ENCODE measurements at places on chromosomes 7 and 10.

- no peak for DNase-seq
Observed at GRCh38 chr7:41465571-41465970, 237.3 kb downstream of the INHBA start.

GRCh38 chr7:158811894-158812293 lies 17.4 kb downstream of the ESYT2 start:
- no peak for DNase-seq

DNA sequence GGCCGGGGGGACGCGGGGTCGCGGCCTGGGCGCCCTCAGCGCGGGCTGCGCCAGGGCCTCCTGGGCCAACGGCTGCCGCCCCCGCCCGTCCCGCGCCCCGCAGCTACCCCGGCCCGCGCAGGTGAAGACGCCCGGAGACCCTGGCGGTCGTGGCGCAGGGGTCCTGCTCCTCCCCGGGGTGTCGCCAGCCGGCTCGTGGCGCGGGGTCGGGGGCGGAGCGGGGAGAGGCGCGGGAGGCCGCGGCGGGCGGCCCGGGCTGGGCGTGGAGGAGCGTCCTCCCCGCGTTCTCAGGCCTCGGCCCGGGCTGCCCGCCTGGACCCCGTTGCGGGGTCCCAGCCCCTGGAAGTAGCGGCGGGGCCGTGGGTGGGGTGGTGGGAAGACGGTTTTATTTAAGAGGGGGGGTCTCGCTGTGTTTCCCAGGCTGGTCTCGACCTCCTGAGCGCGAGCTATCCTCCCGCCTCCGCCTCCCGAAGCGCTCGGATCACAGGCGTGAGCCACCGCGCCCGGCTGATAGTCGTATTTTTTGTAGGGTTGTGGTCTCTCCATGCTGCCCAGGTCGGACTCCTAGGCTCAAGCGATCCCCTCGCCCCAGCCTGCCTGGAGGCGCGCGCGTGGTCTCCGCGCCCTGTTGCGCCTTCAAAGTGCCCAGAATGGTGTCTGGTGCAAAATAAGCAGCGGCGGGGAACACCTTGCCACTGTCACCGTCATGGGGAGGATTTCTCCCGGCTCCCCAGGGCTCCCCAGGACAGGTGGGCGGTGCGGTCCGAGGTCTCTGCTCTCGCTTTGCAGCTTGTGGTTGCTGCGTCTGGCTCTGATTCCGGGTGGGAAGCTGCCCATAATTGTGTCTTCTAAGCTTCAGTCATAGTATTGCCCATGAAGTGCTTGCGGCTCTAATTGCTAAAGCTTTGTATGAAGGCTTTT lies 15.3 kb upstream of the SUN1 start:
- peak; percentile 64 for DNase-seq

- DNase-seq = no peak
Observed at GRCh38 chr10:28326516-28327490, 23.9 kb upstream of the MPP7 start.

DNA sequence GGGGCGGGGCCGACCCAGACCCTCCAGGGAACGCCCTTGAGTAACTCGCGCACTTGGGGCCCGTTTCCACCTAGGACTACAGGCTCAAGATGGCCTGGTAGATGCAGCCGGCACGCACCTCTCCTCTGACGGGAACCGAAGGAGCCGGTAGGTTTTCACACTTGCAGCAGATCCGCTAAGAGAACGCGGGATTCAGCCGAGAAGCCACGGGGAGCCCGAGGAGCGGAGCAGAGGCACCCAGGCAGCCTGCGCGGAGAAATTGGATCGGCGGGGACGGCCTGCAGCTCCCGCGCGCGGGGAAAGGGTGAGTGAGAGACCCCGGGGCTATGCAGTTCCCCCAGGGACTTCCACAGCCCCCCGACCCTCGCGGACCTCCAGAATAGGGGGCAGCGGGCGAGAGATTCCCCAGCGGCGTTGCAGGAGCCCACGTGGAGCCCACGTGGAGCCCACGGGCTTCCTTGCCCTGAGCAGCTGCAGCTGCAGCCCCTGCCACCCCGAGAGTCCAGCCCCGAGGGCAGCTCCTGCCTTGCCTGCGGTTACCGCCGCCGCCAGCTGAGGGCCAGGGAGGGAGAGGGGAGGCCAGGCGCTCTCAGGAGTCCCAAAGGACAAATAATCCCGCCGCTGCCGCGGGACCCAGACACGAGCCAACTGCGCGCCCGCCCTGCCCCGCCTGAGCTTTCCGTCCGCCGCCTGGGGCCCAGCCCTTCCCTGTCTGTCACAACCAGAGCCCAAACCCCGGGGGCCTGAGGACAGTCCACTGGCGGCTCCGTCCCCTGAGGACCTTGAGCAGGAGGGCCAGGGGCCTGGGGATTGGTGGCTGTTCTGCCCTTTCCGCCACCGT lies 13.1 kb downstream of the IFT22 start:
- DNase-seq = peak; percentile 17

GRCh38 chr10:124271676-124272075 lies 147.0 kb downstream of the OAT start:
- DNase-seq = no peak

GRCh38 chr10:126402721-126403695 lies 14.7 kb upstream of the ADAM12 start:
- DNase-seq = no peak

DNA sequence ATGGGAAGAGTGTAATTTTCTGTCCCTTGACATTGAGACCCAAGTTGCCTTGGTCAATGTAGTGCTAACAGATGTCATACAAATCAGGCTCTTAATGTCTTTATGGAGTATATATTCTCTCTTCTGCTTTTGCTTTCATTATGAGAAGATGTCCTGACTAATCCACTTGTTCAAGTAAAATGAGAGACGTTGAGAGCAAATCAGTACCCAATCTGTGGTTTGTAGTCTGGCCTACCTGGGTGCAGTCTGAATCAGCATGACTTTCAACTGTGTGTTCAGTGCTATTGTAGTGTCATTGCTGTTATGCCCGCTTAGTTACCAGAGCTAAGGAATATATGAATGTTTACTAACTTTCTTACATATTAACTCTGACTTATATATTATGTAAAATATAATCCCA lies 612.4 kb downstream of the ANKRD7 start:
- no peak for DNase-seq

DNA sequence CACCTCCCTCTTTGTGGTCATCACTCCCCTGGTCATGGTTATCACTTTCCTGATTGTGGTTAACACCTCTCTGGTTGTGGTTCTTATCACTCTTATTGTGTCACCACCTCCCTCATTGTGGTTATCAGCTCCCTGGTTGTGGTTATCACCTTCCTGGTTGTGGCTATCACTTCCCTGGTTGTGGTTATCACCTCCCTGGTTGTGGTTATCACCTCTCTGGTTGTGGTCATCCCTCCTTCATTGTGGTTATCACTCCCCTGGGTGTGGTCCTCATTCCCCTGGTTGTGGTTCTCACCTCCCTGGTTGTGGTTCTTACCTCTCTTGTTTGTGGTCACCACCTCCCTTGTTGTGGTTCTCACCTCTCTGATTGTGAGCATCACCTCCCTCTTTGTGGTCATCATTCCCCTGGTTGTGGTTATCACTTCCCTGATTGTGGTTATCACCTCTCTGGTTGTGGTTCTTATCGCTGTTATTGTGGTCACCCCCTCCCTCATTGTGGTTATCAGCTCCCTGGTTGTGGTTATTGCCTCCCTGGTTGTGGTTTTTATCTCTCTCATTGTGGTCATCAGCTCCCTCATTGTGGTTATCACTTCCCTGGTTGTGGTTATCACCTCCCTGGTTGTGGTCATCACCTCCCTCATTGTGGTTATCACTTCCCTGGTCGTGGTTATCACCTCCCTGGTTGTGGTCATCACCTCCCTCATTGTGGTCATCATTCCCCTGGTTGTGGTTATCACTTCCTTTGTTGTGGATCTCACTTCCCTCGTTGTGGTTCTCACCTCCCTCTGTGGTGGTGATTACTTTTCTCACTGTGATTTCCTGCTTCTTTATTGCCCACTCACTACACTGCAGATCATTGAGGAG lies 106.7 kb downstream of the GPR26 start:
- no peak for DNase-seq

DNA sequence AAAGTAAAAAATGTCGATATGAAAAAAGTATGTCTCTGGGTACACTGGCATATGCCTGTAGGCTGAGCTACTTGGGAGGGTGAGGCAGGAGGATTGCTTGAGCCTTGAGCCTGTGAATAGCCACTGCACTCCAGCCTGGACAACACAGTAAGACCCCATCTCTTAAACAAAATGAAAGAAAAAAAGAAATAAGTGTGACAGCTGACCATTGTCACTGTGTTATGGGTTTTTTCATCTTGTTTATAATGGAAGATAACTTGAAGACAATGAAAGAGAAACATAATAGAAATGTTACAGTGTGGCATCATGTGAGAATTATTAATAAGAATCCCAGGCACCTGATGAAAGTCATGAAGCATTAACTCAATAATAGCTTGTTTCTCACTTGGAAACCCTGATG lies 75.0 kb downstream of the APBB1IP start:
- no peak for DNase-seq

DNA sequence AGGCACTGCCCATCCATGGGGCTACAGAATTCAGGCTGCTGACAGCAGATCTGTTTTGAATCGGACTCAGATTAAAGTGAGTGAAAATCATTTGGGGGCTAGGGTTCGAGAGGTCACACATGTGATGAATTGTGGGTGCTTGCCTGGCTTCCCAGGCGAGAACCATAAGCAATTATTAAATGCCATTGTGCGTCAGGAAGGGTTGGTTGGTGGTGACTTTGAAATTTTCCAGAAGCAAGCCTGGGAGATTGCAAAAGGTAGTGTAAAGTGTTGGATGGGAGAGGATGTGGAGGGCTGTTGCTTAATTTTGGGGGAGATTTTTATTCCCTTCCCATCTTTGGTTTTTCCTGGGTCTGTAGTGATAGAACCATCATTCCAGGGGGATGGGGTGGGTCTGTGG lies 34.6 kb downstream of the LRMDA start:
- DNase-seq = no peak

DNA sequence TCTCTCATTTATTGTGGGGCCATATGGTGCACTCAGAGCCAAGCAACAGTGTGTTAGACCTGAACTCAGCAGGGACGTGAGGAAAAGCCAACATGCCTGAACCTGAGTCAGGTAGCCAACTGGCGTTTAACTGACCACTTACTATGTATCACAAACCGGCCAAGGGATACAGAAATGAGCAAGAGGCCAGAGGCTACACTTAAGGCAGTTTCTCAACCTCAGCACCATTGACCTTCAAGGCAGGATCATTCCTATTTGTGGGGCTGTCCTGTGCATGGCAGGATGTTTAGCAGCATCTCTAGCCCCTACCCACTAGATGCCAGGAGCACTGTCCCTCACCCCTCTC lies 103.5 kb upstream of the NANOS1 start:
- DNase-seq = no peak

GRCh38 chr7:26074919-26075318 lies 77.1 kb upstream of the NFE2L3 start:
- no peak for DNase-seq

- DNase-seq = no peak
Observed at GRCh38 chr10:98150544-98150943, 16.1 kb downstream of the R3HCC1L start.

- no peak for DNase-seq
Observed at GRCh38 chr7:81064426-81064825, 145.6 kb upstream of the SEMA3C start.

- DNase-seq = no peak
Observed at GRCh38 chr7:86965727-86966120, 93.7 kb downstream of the ELAPOR2 start.

DNA sequence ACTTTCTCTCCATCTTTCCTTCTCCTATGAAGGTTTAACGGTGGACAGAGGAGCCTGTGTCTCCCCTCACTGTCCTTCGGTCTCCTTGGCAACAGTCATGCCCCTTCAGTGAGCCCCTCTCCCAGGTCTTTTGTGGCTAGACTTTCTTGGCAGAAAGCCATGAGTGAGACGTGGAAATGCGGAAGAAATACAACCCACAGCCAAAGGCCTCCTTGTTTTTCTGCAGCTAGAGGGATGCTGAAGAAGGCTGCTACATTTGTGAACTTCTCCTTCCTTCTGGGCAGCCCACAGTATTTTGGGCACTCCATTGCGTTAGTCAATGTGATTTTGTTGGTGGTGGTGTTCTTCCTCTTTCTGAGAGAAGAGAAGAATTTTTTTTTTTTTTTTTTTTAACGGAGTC lies 333.7 kb upstream of the PODXL start:
- no peak for DNase-seq

DNA sequence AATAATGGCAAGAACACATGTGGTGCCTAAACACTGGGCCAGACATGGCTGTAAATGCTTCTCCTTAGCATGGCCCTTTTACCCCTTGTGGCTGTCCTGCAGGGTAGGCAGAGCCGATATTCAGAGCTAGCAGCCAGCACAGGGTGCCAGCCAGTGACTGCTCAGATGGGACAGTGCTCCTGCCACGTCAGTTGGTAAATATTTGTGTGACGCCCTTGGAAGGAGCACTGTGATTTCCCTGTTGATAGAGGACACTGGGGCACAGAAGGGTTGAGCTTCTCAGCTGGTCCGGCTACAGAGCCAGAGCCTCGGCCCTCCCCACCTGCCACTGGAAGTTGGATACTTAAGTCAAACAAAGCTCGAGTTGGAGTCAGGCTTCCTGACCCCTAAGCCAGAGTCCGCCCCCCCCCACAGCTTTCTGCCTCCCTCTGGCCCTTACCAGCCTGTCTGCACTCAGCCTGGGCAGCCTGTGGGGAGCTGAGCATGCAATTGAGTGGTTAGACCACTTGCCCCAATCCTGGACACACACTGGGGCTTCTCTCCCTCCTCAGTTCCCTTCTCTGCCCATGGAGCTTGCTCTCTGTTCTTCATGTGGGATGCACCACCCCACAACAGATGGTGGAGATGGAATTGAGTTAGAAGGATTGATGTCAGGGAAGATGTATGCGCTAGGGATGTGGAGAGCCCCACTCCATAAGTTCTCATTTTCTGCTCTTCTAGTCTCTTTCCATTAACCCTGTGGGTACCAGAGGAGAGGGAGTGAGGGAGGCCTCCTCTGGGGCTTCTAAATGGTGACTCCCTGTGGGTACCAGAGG lies 350.8 kb downstream of the PLXNA4 start:
- DNase-seq = no peak

- no peak for DNase-seq
Observed at GRCh38 chr10:109105725-109106124, 817.6 kb downstream of the XPNPEP1 start.

- no peak for DNase-seq
Observed at GRCh38 chr7:134891262-134891695, 95.0 kb upstream of the AGBL3 start.

DNA sequence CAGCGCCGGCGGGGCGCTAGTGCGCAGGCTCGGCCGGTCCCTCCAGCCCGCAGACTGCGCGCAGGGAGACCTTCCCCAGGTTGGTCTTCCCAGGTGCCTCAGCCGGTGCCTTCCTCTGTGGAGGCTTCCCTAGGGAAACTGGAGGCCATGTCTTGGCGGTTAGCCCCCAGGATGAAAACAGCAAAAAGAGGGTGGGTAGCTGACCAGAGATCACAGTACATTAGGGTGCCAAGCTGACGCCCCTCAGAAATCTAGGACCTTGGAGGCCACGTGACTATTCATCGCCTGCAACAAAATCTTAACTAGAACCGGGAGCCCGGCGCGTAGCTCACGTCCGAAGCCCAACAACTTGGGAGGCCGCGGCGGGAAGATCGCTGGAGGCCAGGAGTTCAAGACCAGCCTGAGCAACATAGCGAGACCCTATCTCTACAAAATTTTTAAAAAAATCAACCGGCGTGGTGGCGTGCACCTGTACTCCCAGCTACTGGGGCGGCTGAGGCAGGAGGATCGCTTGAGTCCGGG lies 327 bp upstream of the FIS1 start:
- DNase-seq = no peak

- no peak for DNase-seq
Observed at GRCh38 chr10:104123397-104123796, 1.4 kb downstream of the SFR1 start.
